ENCODE measurements at places on chromosomes 3 and 15.

DNA sequence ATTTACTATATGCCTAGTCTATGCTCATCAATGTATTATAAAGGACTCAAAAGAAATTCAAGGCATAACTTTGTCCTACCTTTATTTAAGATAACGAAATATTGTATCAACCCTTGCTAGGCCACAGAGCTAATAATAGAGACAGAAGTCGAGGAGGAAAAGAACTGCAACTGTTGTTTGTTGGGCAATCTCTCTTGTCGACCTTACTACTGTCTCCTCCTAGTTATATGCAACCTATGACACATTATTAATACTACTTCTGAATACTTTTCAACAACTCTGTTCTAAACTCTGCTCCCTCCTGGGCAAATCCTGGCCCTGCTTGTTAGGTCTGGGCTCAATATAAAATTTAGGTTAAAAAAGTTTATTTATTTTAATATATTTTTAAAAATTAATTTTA, 24.6 kb downstream of the SPPL2A start:
- no peak for DNase-seq

GRCh38 chr3:127949446-127950055, 34.5 kb downstream of the KBTBD12 start:
- DNase-seq = no peak

DNA sequence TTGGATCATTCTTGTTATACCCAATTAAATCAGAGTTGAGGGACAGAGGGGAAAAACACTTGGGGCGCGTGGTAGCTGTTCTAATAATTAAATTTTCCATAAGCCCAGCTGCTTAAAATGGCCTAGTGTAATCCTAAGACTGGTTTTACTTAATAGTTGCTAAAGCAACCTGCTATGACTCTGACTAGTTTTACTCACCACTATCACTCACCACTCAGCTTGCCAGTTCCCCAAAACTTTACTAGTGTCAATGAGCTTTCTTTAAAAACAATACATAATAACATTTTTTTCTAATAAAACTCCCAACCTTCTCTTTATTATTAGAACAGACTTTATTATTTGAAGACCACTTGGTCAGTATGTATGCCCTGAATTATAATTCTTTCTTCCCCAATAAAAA, 49.6 kb downstream of the ECT2 start:
- DNase-seq = no peak

DNA sequence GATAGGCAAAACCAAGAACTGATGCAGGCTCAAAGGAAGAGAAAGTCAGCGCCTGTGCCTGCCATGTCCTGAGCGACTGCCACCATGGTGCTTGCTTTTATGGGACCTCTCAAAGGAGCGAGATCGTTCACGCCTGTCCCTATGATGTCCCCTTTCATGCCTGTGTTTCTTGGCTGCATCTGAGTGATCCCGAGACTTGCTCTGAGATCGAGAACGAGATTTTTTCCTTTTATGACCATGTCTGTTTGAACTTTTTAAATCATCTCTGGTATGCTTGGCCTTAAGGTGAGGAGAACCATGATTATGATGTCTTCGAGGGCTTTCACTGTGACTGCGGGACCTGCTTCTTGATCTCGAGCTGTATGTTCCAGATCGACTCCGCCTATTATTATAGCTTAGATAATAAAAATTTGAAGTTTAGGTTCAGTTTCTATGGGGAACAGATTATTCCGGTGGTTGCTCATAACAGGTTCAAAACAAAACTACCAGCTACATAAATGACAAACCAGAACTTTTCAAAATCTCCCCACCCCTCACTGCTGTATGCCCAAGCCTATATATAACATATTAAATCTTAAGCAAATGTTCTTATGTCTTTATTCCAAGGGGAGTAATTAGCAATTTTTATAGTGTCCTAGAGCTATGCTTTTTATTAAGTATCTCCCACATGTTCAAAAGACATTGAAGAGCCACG, 11.6 kb downstream of the CCNL1 start:
- DNase-seq = no peak

DNA sequence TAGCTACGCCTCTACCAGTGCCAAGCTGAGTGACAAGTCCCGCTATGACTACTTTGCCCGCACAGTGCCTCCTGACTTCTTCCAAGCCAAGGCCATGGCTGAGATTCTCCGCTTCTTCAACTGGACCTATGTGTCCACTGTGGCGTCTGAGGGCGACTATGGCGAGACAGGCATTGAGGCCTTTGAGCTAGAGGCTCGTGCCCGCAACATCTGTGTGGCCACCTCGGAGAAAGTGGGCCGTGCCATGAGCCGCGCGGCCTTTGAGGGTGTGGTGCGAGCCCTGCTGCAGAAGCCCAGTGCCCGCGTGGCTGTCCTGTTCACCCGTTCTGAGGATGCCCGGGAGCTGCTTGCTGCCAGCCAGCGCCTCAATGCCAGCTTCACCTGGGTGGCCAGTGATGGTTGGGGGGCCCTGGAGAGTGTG, 5.7 kb downstream of the GRM2 start:
- DNase-seq = no peak

- no peak for DNase-seq
These were observed 41.0 kb upstream of the CMSS1 start for GRCh38 chr3:99776516-99777209.

DNA sequence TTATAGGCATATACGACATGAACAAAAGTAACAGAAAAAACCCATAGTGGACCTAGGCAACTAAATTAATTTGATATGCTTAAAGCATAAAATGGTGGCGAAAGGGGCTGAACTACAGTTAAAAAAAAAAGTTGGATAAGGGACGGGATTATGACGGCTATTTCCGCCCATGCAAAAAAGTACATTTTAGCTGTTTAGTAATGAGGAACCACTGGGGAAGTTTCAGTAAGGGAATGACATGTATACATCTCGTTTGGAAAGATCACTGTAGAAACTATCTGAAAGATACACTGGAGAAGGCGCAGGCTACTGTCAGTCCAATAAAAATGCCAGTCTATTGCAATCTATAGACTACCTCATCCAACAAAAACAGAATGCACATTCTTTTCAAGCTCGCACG, 65.6 kb downstream of the ZNF148 start:
- DNase-seq = no peak

DNA sequence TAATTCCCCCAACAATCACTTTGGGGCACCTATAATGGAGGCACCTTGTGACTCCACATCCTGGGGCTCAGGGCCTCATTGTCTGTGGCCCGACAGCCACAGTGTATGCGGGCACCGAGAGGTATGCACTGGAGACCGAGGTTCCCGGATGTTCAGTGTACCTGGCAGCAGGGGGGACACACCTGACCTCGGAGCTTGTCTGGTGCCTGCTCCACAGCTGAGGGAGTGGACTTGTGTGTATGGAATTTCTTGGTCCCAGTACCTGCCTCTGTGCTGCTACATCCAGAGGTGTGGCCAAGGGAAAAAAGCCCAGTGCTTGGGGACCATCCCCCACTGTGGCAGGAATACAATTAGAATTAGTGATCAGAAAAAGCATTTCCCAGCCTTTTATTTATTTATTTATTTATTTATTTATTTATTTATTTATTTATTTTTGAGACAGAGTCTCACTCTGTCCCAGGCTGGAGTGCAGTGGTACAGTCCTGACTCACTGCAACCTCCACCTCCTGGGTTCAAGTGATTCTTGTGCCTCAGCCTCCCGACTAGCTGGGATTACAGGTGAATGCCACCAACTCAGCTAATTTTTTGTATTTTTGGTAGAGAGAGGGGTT, 8.8 kb upstream of the AEN start:
- no peak for DNase-seq

- no peak for DNase-seq
These were observed 3.0 kb downstream of the POMGNT2 start for GRCh38 chr3:43102773-43103480.

DNA sequence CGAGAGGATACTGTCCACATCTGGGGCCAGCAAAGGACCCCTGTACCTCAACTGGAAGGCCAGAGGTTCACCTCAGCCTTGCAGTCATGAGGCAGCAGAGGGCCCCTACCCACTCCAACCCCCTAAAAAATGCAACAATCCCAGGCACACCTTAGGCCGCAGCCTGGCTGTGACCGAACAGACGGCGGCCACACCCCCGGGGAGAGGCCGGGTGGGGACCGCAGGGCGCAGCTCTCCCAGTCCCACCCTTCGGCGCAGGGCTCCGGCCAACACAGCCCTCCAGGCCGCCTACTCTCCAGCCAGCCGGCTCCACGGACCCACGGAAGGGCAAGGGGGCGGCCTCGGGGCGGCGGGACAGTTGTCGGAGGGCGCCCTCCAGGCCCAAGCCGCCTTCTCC, 457 bp upstream of the DNAJA4 start:
- no peak for DNase-seq

DNA sequence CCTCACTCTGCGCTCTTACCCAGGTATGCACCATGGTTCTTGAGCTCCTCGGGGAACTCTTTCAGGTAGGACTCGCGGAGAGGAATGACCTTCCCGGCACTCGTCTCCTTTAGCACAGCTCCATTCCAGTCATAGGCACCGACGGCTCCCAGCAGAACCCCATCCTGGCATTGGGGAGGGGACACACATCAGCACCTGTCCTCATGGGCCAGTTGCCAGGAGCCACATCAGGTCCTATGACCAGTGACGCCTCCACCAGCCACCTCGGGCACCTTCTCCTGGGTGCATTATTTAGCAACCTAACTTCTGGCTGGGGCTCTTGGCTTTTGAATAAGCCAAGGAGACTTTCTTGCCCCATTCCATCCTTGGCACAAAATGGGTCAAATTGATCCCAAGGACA, 61.9 kb downstream of the FEM1B start:
- DNase-seq = no peak

- no peak for DNase-seq
These were observed 139.1 kb downstream of the TLE3 start for GRCh38 chr15:69958496-69959084.

DNA sequence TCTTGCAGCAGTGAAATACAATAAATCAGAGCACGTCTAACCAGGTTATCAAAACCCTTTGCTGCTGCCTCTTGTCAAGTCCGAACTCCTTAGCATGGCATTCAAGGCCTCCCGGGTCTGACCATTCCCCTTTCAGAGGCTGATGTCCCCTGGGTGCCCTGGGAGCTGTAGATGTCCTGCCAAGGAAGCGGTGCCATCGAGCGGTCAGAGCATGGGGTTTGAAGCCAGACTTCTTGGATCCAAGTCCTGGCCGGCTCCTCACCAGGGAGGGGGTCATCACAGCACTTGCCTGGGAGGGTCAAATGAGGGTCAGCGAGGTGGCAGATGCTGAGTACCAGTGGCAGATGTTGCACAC, 496 bp downstream of the TF start:
- DNase-seq = no peak

DNA sequence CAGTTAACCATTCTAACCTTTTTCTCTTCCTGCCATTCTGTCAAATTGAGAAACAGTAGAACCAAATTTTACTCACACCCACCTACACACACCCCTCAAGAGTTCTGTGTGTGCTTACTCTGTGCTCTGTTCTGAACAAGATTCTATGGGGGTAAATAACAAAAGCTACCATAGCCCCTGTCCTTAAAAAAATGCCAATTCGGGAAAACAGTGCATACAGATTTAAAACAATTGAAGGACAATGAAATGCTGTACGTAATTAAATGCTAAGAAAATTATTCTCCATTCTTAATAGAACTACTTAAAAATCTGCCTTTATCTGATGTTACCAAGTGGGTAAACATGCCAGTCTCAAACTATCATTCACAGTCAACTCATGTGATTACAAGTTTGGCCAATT, 1107.5 kb downstream of the TUSC7 start:
- no peak for DNase-seq

- DNase-seq = no peak
These were observed 709.4 kb downstream of the ZNF385D start for GRCh38 chr3:21041621-21042020.

DNA sequence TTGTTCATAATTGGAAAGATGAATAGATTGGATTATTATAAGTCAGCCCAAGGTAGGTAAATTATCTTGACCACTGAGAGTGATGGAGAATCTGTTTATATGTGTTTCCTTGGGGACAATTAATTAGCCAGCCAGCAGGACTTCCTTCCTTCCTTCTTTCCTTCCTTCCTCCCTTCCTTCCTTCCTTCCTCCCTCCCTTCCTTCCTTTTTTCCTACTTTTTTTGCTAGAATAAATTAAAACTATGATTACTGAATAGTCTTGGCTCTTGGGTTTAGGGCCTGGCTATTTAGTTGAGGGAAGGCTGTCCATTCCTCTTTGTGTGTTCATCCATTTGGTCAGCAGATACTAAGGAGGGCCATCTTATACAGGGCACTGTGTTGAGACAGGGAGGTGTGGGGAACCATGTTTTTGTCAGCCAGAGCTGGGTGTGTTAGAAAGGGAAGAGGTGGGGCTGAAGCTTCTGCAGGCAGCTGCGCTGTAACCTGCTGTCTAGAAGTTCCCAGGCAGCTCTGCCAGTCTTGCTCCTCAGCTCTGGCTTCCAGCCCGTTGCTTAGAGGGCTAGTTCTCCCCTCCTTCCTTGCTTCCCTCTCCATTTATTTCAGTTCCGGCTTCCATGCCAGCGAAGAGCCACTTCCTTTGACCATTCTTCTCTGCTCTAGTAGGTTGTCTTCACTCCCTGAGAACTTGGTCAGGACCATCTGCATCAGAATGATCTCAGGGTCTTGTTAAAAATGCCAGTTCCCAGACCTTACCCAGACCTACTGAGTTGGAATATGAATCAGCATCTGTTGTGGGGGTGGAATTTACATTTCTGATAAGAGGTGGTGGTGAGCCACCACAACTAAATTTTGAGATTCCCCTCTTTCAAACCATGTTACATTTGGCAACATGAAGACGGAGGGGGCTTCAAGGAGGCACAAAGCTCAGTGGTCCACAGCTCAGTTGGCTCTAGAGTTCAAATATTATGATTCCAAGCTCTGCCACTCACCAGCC, 113.9 kb downstream of the DGKG start:
- DNase-seq = no peak

- DNase-seq = peak; percentile 12
These were observed 48.2 kb upstream of the IGF1R start for GRCh38 chr15:98599909-98600691.

- no peak for DNase-seq
These were observed 40.7 kb downstream of the PTPN9 start for GRCh38 chr15:75538376-75538775.

- DNase-seq = no peak
These were observed 71.1 kb downstream of the LRRFIP2 start for GRCh38 chr3:37103103-37103808.

- no peak for DNase-seq
These were observed 349 bp downstream of the PPIB start for GRCh38 chr15:64162478-64162868.

- DNase-seq = no peak
These were observed 39.3 kb downstream of the ATP1B3 start for GRCh38 chr3:141915766-141916165.

- peak; percentile 43 for DNase-seq
These were observed 135.6 kb upstream of the SUCLG2 start for GRCh38 chr3:67790043-67790442.

DNA sequence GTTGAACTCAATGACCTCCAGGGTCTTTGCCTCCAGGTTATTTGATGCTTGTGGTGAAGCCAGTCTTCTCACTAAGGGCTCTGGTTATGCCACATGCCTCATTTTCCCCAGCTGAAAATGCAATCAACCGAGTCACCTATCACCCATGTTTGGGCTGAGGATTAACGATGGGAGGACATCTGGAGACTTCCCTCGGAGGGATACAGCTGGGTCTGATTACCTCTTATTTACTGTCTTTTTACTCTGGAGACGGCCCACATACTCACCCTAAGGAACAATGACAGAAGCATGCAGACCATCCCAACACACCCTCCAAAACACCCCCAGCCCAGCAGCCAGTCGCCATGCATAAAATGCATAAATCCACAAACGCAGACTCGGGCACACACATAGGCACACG, 187.4 kb downstream of the OPA1 start:
- DNase-seq = no peak

GRCh38 chr15:54353726-54354125, 375.5 kb downstream of the UNC13C start:
- DNase-seq = no peak

GRCh38 chr15:101625980-101626379, 26.2 kb downstream of the TM2D3 start:
- DNase-seq = no peak
